ENCODE measurements at places on chromosomes 16 and 17. TPM values are rescaled to one million over a fixed set of nuclear protein-coding genes. Genes with fewer than 3 reads are reported as not detected.
A peak's percentile ranks its signal among the peaks of the same experiment; 100 is the strongest.

- peak; percentile 47 for DNase-seq
These were observed 11.9 kb upstream of the GLIS2 start for GRCh38 chr16:4303973-4304372.

- peak; percentile 92 for DNase-seq
These were observed 11.3 kb downstream of the TMC6 start for GRCh38 chr17:78117027-78117981.

SGF29 gene
- 3.3 TPM for polyA plus RNA-seq

- no peak for DNase-seq
These were observed 8.0 kb upstream of the NT5M start for GRCh38 chr17:17295141-17295540.

KRT40 gene
- not detected for polyA plus RNA-seq

DNA sequence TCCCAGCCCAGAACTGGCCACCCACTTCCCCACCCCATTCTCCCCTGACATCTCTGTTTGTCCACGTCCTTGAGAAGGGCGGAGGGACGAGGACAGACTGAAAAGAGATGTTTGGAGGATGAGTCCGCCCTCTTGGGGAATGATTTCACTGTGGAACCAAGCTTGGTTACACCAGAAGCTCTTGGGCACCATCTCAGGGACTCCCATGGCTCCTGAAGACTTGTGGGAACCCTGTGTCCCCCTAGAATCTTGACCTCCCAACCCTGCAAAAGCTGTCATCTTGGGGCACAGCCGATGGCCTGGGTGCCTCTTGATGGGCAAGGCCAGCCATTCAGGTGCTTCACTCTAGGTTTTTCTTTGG lies 25.9 kb upstream of the LITAF start:
- DNase-seq: no peak

- no peak for DNase-seq
These were observed 52.3 kb upstream of the MRTFB start for GRCh38 chr16:14018851-14019250.

- no peak for DNase-seq
These were observed 244.2 kb downstream of the GSG1L start for GRCh38 chr16:27819356-27819755.

DNA sequence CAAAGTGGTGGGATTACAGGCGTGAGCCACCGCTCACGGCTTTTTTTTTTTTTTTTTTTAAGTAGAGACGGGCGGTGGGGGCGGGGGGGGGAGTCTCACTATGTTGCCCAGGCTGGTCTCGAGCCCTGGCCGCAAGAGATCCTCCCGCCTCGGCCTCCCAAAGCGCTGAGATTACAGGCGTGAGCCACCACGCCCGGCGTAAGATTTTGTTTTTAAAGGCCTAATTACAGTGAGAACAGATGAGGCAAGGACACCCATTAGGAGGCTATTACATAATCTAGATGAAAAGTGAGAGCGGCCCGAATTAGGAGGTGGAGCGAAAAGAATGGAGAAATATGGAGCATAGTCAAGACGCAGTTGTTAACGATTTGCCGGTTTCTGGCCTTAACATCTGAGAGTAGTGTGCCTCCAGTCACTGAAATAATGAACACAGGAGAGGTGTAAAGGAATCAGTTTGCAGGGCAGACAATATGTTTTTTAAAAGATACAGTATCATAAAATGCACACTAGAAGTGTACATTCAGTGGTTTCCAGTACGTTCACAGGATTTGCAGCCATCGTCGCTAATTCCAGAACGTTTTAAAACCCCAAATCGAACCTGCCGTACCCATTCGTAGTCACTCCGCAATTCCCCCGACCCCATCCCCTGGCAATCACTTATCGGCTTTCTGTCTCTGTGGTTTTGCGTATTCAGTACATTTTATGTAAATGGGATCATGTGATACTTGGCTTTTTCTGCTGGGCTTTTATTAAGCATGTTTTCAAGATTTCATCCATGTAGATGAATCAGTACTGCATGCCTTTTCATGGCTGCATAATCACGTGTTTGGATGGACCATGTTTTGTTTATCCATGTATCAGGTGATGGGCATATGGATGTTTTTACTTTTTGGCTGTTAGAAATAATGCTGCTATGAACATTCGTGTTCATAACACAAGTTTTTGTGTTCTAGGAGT lies 1.4 kb upstream of the SLX4 start:
- no peak for DNase-seq

DNA sequence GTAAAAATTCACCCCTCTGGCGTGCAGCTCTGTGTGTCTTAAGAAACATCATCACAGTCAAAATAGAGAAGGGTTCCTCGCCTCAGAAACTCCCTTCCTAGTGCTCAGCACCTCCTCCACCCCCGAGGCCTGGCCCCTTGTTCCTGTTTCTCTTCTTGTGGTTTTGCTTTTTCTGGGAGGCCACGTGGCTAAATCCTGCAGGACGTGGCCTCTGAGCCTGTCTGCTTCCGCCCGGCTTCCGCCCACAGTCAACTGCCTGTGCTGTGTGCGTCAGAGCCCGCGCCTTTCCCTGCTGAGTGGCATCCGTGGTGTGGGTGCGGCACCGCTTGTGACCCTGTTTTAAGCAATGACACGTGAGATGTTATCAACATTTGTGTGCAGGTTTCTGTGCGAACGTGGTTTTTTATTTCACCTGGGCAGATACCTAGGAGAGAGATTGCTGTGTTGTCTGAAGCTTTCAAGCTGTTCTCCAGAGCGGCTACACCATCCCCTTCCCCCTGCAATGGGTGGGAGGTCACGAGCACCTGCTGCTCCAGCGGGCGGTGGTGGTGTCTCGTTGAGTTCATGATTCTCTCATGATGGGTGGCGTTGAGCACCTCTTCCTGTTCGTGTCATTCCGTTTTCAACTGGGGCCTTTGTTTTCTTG lies 21.7 kb downstream of the ACSF3 start:
- no peak for DNase-seq

DNA sequence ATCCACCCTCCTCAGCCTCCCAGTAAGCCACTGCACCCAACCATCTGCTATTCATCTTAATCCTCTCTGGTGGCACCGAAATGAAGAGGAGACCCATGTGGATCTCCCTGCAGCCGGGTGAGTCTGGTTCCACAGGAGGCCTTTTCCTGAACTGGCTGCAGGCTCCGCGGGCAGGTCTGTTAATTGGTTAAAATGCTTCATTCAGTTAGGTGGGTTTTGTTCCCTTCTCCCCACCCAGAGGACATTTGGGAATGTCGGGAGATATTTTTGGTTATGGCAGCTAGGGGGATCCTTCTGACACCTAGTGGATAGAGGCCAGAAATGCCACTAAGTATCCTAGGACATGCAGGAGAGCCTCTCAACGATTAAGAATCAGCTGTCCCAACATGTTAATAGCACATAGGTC lies 16.7 kb downstream of the C16orf54 start:
- peak; percentile 71 for DNase-seq

C16orf86 gene
- polyA plus RNA-seq: 5.1 TPM

CD300E gene
- polyA plus RNA-seq: not detected

DNA sequence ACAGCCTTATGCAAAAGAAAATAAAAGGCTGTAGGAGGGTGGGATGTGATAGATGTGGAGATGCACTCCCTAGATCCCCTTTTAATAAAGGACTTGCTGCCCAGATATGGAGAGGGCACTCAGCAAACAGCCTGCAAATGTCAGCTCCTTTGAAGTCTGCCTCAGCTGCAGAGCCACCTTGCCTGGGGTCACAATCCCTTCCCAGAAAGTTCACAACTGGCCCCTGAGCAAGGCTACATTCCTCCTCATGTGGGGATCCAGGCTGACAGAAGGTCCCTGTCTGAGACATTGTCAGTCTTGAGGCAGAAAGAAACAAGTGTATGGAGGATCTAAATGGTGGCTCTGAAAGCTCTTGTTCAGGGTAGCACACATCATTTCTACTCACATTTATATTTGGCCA lies 36.1 kb downstream of the SLFN11 start:
- DNase-seq: no peak

DNA sequence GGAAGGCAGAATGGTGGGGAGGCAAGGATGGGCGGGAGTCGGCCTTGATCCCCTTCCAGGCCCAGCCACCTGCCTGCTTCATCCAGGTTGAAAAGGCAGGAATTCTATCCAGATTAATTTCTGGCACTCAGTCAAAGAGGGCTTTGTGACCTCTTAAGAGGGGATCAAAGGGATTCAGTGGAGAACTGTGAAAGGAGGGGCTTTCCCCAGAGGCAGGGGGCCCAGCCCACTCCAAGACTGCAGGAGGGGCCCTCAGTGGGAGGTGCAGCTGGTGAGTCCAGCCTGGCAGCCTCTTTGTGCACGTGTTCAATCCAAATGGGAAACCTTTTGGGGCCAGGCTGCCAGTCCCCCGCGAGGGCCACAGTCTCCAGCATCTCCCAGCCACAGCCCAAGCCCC lies 148.5 kb upstream of the PLCG2 start:
- DNase-seq: no peak

TNK1 gene
- 0.64 TPM for polyA plus RNA-seq

DYNC1LI2 gene
- polyA plus RNA-seq: 33.1 TPM

NLRC3 gene
- polyA plus RNA-seq: not detected

DNA sequence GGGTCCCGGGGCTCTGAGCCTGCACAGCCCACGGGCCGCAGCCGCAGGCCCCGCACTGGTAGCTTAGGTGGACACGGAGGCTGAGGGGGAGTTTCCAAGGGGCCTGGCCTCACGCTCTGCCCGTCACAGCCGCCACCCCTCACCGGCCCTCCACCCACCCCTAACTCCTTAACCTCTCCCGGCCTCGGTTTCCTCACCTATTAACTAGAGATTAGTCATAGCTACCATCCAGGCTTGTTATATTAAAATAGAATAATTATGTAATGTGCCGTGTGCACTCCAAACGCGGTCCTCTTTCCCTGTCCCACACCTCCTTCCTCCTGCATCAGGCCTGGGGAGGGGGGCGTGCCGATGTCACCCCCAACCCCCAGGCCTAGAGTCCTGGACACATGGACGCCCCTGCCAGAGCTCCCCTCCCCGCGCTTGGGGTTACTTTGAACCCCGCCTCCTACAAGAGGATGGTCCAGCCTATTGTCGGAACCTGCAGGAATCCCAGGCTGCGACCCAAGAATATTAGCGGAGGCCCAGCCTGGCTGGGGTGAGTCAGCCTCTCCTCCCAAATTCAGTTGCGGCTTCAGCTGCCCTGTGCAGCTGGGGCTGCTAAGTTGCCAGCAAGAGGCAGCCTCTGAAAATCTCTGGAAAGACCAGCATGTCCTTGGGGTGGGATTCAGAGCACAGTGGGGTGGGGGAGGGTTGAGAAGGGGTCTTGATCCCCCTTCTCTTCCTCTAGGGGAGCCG lies 17.3 kb downstream of the SOCS3 start:
- DNase-seq: peak; percentile 51

DNA sequence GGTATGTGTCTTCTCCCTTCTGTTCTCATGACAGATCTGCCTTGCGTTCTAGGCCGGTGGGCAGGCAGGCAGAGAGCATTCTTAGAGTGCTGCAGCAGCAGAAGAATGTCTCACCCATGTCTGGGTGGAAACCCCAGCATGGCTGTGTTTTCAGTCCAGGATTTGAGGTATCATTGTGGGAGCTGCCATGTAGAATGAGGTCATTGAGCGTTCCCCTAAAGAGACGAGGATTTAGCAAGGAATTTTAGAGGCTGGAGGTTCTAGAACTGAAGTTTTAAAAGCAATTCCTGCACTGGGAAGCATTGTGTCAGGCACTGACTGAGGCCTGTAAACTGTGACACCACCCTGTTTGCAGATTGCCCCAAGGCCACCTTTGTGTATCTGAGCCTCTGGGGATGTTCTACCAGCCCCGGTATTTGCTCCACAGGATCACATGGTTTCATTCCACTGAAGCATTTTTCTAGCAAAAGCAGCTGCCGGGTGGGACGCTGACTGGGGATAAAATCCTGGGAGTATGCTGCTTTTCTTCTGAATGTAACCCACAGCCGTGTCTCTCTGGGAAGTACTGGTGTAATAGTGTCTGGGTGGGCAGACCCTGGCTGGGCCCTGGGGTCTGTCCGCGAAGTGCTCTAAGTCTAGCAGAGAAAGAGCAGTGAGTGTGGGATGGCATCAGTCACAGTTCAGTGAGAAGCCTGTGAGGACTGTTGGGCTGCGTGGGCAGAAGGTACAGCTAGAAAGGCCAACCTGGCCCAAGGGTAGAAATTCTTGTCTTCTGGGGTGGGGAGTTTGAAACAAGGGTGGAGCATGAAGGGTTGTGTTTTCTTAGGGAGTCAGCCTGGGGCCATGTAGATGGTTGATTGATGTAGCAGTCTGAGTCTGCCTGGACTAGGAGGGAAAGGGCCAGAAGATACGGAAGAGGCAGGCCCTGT lies 30.2 kb downstream of the PLCD3 start:
- no peak for DNase-seq

DNA sequence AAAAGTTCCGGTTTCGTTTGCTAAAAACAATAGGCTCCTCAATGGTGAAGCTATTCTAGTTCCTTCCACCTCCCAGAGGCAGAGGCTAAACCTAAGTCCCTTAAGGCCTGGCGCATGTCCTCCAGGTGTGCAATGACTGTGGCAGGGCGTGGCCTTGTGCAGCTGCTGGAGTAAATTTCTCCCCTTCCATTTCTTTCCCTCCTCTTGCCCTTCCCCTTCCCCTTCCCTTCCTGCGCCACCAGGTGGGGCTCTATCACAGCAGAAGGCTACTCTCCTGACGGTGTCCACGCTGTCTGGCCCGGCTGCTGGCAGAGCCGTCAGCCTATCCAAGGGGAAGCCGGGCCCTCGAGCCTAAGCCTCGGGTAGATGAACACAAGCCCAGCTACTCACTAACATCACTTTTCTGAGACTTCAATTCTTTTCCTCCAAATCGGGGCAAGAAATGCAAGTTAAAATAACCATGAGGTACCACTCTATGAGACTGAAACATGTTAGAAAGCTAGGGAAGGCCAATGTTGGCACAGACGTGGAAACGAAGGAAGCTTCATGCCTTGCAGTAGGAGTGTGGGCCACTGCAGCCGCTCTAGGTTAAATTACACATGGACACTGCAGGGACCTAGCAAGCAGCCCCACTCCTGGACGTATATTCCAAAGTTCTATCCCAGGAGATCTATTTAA lies 34.4 kb downstream of the C16orf78 start:
- peak; percentile 88 for DNase-seq

PYY gene
- 0.21 TPM for polyA plus RNA-seq

- peak; percentile 70 for DNase-seq
These were observed 200.5 kb downstream of the ZFHX3 start for GRCh38 chr16:72847187-72848027.

DNA sequence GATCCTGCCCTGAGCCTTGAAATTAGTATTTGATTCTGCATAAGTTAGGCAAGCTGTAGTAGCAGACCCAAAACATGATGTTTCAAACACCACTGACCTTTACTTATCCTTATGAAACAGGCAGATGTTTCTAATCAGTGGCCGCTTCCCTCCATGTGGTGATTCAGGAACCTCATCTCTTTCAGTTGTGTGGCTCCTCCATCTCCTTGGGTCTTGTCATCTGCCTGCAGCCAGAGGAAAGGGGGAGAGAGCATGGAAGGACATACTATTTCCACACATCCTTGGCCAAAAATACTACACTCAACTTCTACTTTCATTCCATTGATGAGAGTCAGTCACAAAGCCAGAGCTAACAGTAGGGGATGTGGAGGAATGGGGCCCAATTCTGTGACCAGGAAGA lies 41.6 kb upstream of the IRX6 start:
- DNase-seq: no peak
